ENCODE measurements at places on chromosomes 6 and 20.

DNA sequence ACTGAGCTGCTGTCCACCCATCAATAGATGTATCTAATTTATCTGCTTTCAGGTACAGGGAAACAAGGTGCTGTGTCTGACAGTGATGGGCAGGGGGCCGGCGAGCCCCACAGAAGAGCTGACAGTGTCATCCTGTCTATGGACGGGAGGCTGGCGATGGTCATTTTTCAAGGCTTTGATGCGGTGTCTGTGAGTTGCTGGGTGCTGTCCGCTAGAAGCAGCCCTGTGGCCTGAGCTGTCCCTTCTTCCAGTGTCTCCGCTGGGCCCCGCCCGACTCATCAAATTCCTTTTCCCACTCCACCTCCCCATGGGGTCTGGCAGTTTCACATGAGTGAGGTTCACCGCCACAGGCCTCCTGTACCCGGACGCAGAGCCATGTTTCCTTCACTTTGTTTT lies 161.4 kb upstream of the PMEPA1 start:
- no peak for DNase-seq

DNA sequence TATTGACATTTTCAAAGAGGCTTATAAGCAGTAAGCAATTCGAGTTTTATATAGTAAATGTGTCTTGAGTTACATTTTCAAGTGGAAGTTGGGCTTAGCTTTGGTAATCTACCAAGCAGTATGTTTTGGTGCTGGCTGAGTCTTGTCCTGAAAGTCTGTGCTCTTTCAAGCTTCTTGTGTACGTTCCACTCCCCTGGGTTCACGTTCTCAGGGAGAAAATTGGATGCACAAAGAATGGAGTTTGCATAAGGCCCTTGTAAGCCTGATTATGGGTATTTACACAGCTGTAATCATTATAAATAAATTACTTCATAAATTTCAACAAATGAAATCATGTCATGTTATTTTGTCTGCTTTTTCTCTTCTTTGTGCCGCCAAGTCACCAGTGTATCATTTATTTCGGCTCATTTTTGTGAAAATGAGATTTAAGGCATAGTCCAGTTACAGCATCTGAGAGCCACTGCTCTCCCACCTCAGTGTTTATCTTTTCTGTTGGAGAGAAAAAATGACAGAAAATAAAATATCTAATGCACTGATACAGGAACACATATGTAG lies 262.5 kb downstream of the BTBD3 start:
- no peak for DNase-seq

- DNase-seq = no peak
Observed at GRCh38 chr6:73290435-73290834, 27.4 kb upstream of the KHDC1 start.

GRCh38 chr6:170025341-170025911 lies 265.5 kb downstream of the DLL1 start:
- DNase-seq = no peak

- DNase-seq = no peak
Observed at GRCh38 chr6:20306491-20306890, 94.2 kb upstream of the MBOAT1 start.

DNA sequence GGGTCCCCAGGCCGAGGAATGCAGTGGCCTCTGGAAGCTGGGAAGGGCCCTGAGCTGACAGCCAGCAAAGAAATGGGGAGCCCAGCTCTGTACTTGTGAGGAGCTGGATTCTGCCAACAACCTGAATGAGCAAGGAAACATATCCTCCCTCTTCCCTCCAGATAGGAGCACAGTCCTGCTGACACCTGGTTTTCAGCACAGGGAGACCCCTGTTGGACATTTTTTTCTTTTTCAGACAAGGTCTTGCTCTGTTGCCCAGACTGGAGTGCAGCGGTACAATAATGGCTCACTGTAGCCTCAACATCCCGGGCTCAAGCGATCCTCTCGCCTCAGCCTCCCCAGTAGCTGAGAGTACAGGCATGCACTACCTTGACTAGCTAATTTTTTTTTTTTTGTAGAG lies 21.5 kb downstream of the BMP6 start:
- no peak for DNase-seq

DNA sequence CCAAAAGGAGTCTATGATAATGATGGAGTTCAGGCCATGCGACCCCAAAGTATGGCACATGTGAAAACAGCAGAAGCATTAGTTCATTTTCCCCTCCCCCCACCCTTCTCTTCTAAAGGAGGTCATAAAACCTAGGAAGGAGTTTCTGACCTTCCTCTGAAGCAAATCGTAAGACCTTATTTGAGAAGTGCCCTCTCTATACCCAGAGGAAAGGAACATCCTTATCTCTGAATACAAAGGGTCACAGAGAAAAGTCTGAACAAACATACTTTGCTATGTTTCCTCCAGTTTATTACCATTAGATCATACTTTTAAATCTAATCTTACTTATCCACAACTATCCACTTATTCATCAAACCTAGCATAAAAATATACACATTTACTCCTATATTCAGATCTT lies 48.6 kb downstream of the SLX4IP start:
- DNase-seq = no peak

- DNase-seq = no peak
Observed at GRCh38 chr6:15512721-15513120, 150.1 kb downstream of the DTNBP1 start.

DNA sequence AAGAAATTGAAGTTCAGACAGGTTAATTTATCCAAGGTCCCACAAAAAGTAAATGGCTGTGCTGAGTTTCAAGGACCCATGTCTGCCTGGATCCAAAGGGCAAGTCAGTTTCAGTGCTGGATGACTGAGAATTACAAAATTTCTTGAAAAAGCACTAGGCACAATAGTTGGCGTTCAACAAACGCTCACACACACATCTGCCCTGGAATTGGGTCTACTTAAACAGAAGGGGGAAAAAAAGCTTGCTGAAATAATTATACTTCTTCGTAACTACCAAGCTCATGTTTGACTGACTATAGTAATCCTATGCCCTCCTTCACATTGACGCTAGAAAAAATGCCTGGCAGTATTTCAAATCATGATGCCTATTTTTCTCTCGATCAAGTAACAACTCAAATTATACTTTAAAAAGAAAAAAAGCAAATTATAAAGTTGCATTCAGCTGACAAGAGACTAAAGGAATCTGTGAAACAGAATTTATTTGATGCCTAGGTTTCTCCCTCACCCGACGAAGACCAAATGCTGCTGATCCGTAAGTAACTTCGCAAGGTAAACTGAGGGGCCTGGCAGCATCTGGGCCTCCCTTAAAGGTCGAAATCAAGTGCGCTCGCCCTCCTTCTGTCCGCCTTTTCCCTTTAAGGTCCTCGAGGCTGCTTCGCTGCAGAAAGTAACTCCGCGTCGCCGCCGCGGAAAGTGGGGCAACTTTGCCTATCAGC lies 650 bp upstream of the CD2AP start:
- DNase-seq = no peak

- peak; percentile 10 for DNase-seq
Observed at GRCh38 chr20:10672624-10673127, 1.1 kb downstream of the JAG1 start.

DNA sequence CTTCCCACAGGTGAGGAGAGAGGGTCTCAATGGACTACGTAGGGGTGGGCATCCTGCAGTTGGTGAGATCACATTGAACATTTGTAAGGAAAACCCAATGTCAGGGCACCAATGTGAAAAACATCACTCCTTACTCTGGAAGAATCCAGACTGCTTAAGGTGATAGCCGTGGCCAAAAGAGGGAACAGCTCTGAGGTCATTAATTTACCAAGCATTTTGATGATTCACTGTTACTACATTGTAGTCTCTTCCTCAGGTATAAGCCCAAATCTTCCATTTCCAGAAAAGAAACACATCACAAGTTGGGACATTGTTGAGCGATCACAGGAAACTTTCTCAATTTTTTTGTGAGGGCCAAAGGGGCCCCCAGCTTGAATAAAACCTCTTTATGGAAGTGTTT lies 61.1 kb upstream of the SPTLC3 start:
- no peak for DNase-seq

GRCh38 chr20:25247956-25248785 lies at the start of gene PYGB:
Gene PYGB (plus strand): TSS chr20:25248085. CDS start chr20:25248179, 94 bp downstream.
- peak; percentile 80 for DNase-seq

DNA sequence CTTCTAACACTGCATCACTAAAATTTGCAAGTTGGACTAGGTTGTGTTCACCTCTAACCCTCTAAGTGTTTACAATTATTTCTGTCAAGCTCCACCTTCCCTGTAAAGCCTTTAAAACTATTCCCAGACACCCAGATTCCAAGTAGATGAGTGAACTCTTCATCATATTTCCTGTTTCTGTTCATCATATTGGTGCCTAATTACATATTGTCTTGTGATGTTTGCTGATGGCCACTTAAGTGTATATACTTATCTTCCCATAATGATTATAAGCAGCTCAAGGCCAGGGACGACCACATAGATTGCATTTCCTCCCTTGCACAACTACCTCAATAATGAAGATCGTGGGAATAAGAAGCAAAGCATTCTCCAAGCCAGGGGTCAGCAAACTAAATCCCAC lies 16.8 kb downstream of the TNFRSF21 start:
- no peak for DNase-seq

- DNase-seq = no peak
Observed at GRCh38 chr6:158897236-158897635, 78.1 kb upstream of the EZR start.

- DNase-seq = no peak
Observed at GRCh38 chr6:162026843-162027242, 700.7 kb downstream of the PRKN start.

DNA sequence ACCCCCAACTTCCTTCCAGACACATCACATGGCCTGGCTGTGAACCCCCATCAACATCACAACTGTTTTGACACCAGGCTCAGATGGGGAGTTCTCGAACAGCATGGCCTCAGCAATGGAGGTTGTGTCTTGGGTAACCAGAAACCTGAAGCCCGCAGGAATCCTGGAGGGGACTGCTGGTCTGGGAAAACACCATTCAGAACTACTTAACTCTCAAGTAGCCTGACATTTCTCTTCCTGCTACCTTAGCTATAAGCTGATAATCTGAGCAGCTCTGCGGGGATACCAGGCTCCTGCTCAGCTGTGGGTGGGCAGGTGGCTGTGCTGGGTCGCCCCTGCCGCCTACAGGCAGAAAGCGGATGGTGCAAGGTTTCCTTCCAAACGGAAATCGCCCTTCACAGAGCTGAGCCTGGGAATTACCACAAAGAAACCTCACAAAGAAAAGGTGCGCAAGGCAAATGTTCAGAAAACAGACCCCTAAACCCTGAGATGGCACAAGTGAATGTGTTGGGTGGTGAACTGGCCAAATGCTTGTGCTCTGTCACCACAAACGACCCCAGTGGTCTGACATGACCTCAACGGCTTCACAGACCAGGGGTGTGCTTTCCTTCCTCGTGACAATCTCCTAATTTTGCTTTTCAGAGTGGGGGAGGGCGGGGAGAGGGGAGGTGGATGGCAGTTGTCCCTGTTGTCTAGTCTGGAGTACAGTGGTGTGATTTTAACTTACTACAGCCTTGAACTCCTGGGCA lies 29.5 kb downstream of the SNX5 start:
- peak; percentile 52 for DNase-seq

DNA sequence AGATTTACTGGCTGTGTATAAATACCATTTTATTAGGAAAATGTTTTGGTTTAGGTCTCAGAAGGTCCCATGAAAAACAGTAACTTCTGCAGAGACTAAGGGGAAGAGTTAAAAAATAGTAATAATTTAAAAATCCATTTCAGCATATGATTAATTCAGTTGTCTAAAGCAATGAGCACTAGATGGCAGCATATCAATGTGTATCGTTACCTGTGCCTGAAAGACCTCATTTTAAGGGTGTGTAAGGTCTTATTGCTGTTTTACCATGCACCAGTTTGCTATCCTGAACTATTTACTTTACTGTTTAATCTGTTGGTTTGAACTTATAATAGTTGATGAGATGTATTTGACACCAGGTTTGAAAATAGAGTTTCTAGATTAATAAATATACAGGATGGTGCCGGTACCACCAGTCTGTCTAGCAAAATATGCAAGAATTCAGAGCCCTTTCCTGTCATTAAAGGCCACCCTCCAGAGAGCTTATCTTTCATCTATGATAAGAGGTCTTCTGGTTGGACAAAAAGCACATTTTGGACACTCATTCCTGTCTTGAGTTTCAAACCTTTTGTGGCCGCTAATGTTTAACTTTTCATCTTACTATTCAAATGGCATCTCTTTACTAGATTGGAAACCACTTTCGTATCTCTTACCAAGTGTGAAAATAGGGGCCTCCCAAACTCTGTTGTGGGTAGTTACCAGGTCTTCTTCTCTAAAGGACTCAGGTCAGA lies 8.9 kb upstream of the AHI1 start:
- peak; percentile 57 for DNase-seq

GRCh38 chr6:30814146-30815040 lies 69.9 kb upstream of the DDR1 start:
- DNase-seq = peak; percentile 64

DNA sequence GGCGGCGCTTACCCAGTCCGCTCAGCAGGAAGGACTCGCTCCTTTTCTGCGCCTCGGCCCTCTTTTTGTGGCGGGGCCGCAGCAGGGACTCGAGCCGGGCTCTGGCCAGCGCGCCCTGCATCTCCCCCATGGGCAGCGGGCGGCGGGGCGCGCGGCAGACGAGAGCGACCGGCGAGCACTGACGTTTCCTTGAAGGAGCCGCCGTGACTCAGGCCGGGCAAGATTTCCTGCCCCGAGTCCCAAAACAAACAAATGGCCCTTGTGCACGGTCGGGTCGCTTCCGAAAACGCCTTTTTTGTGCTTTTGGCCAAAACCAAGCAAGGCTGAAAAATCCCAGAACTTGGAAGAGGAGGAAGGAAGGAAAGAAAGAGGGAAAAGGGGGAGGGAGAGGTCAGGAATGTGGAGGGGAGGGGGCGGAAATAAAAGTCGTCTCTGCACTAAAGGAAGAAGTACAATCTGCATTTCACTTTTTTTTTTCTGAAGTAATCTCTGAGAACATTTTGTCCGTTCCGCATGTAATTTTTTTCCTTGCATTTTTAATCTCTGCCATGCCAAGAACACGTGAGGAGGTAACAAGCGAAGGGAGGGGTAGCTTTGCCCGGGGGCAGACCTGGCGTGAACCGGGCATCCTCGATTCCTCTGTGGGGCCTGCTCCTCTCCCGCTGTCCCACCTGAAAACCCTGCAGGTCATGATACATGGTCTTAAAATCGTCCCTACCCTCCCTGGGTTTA lies 123.3 kb upstream of the SLC2A12 start:
- peak; percentile 49 for DNase-seq

- DNase-seq = no peak
Observed at GRCh38 chr6:166058064-166058739, 109.4 kb downstream of the TBXT start.

DNA sequence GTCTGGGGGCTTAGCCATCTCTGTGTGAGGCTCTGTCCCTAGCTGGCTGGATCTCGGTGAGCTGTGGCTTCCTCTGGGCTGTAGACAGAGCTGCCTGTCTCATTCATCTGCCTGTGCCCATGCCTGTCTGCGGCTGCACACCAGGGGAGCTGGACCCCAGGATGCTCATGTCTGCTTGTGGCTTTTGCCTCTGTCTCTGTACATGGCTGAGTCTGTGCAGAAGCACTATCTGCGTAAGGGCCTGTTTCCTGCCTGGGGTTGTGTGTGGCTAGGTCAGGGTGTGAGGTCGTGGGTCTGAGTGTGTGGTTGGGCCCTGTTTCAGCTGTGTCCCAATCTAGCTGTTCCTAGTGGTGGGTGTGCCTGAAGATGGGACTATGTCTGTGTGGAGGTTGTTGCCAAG lies 68.2 kb downstream of the CDH22 start:
- no peak for DNase-seq
